ENCODE measurements at places on chromosomes 16 and 17.

DNA sequence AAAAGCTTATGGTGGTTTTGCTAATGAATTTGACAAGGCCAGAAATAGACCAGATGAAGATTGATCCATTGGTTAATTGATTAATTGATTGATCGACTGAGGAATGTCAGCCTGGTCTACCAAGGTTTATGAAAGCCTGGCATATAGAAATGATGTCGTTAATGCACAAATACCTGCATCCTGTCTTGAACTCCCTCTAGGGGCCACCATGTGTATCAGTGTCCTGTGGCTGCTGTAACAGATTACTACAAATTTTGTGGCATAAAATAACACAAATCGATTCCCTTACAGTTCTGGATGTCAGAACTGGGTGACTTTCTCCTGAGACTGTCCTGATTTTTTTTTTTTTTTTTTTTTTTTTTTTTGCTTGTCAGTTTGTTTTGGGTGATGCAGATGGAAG is 553.2 kb downstream of the MAF start:
- no peak for DNase-seq

- no peak for DNase-seq
These were observed 5.3 kb upstream of the COL1A1 start for GRCh38 chr17:50206604-50207293.

GRCh38 chr16:11205754-11206581 is 50.0 kb downstream of the SOCS1 start:
- DNase-seq = no peak

GRCh38 chr16:13988038-13988437 is 68.1 kb downstream of the ERCC4 start:
- DNase-seq = no peak

GRCh38 chr16:19346335-19346922 is 60.9 kb downstream of the CLEC19A start:
- DNase-seq = no peak

DNA sequence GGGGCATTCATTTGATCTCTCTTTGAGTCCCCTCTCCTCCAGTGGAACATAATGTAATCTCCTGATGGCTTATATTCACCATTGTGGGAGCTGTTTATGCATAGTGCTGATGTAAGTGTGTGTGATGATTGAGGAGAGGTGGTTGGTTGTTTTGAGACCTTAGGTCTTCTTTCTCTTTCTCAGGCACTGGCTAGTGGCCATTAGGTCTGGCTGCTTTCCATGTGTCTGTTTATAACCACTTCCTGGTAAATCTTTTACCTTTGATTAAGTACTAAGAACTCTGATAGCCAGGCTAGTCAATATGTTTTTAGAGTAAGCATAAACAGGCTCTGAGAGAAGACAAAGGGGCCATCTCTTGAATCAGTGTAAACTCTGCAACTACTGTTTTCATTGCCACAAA is 27.9 kb downstream of the VAT1L start:
- DNase-seq = no peak
